Cardiac muscle cell (in vitro differentiated cells and primary cell): ENCODE measurements at places on chromosomes 4 and X.
A peak's percentile ranks its signal among the peaks of the same experiment; 100 is the strongest.

GRCh38 chr4:166169111-166169510 is 296.1 kb downstream of the TLL1 start:
- peak; percentile 45 for DNase-seq

DNA sequence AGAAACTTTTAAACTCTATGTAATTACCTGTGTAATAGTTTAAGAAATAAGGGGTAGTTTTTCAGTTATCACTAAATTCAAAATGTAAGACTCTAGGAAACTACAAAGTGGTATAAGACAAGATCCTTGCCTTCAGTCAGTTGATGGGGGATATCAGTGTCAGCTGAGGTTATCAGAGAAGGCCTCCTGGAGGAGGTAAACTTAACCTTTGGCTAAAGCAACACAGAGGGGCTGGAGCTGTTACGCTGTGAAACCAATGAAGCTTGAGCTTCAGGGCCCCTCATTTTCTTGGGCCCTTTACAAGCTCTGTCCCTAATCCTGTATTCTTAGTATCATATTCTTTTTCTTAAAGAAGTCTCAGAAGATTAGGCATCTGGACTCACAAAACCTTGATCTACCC is 35.9 kb downstream of the FAM13A start:
- no peak for DNase-seq

DNA sequence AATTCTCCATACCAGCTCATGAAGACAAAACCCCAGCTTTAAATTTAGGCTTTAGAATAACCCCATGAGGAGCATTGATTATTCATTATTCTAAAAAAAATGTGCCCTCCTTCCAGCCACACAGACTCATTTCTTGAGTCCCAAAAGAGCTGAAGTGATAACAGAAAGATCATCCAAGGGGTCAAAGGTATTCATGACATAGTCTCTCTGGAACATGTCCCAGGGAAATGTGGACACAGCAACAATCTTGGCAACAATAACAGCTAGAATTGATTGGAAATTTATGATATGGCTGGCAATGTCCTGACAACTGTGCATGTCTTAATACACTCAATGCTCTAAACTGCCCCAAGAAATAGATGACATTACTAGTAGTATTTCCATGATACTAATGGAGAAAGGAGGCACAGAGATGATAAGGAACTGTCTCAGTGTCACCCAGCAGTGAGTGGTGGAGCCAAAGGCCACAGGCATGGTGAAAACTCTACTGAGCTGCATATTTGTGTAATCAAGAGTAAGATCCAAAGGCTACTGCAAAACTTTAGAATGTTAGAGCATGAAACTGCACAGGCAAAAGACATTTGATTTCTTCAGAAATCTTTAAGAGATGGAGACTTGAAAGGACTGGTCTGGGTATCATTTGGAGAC is 37.3 kb upstream of the XAGE1B start:
- DNase-seq = no peak

DNA sequence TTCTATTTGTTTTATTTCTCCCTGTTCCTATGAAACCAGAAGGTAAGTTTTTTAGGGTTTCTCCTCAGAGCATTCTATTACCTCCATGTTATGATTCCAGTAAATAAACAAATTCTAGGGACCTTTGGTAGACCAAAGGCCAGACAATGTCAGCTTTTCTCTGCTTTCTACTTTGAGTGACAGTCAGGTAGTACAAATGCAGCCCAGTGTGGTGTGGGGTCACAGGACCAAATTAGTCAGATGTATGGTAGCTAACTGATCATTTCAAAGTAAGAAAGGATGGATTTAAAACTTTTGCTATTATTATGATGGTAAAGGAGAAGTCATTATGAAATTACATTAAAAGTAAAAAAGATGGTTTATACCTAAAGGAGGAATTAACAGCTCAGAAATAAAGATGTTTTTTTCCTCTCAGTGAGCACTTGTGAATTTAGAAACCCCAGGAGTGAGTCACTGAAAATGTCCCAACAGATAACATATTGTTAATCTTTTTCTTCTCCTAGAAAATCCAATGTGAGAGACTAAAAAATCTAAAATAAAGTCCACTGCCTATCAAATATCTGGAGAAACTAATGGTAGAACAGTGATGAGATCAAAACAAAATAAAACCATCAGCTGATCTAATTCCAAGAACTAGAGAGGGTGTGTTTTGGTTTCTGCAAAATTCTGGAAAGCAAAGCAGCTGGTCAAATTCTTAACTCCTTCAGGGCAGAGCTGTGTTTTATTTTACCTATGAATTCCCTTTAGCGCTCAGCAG is 16.6 kb upstream of the KLHL2 start:
- DNase-seq = no peak

- DNase-seq = no peak
Observed at GRCh38 chr4:150345207-150345744, 236.7 kb upstream of the MAB21L2 start.

- no peak for DNase-seq
Observed at GRCh38 chrX:107744868-107745267, 30.7 kb downstream of the TSC22D3 start.

DNA sequence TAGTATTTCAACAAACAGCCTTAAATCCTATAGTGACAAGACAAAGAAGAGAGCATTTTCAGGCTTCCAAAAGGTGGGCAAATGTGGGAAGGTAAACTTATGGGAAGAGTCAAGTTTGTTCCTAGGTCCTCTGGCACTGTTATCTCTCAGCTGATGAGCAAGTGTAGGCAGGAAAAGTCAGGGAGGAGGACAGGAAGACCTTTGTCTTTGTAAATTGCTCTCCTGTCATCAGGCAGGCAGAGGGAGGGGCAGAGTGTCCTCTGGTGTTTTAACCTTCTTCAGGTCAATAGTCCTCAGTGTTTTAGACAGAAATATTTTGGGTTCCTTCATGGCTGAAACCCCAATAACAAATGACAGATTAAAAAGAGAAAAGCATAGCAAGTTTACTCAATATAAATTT is 13.5 kb upstream of the GEMIN8 start:
- DNase-seq = no peak

DNA sequence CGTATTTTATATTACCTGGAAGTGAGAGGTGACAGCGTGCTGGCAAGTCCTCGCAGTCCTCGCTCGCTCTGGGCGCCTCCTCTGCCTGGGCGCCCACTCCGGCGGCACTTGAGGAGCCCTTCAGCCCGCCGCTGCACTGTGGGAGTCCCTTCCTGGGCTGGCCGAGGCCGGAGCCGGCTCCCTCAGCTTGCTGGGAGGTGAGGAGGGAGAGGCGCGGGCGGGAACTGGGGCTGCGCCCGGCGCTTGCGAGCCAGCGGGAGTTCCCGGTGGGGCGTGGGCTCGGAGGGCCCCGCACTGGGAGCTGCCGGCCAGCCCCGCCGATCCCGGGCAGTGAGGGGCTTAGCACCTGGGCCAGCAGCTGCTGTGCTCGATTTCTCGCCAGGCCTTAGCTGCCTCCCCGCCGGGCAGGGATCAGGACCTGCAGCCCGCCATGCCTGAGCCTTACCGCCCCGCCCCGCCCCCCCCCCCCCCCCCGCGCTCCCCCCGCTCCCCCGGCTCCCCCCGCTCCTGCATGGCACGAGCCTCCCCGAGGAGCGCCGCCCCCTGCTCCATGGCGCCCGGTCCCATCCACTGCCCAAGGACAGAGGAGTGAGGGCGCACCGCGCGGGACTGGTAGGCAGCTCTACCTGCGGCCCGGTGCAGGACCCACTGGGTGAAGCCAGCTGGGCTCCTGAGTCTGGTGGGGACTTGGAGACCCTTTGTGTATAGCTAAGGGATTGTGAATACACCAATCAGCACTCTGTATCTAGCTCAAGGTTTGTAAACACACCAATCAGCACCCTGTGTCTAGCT is 298.9 kb upstream of the MAGEB16 start:
- no peak for DNase-seq

- DNase-seq = peak; percentile 67
Observed at GRCh38 chr4:156322592-156322991, 368.9 kb upstream of the CTSO start.

- no peak for DNase-seq
Observed at GRCh38 chr4:83179205-83179604, 64.7 kb upstream of the PLAC8 start.

- no peak for DNase-seq
Observed at GRCh38 chr4:73862322-73862721, 6.9 kb upstream of the CXCL1 start.

GRCh38 chr4:111228396-111228795 is 605.5 kb upstream of the PITX2 start:
- no peak for DNase-seq

DNA sequence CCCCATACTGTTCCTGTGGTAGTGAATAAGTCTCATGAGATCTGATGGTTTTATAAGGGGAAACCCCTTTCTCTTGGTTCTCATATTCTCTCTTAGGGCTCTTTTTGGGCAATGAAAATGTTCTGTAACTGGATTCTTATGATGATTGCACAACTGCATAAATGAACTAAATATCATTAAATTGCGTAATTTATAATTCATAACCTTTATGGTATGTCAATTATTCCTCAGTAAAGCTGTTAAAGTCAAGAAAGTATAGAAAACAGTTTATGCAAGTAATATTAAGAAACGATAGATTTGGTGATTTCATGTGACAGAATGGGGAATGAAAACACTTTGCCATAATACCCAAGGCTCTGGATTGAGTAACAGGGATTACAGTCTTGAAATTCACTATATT is 33.5 kb upstream of the SPANXD start:
- DNase-seq = no peak

GRCh38 chrX:46321676-46322075 is 223.5 kb downstream of the ZNF674 start:
- no peak for DNase-seq

DNA sequence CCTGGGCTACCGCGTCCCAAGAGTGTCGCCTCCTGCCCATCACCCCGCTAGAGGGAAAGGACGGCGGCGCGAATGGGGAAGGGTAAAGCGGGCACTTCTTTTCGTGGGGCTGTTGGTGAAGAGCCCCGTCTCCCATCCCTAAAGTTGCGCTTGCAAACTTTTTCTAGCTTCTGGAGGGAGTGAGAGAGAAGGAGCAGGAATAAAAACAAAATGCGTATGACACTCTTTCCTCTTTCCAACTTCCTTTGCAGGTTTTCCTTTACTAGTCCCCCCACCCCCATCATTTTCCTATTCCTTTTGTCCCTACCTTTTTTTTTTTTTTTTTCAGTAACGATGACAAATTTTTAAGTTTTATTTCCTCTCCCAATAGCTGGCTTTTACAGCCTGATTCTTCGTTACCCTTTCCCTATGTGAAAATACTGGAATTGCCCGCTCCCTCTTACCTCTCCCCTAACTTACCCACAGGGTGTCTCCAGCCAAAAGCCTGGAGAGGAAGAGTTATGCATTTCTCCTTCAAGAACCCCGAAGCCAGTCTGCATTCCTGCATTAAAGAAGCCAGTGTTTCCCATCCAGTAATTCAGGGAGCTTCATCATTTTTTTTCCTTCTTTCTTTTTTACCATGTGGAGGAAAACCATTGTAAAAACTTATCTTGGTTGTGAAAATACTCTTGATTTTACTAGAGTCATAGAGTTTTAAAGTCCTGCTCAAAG is 613 bp upstream of the ARSJ start:
- peak; percentile 54 for DNase-seq

GRCh38 chr4:146477054-146477453 is 44.7 kb downstream of the SLC10A7 start:
- peak; percentile 52 for DNase-seq

- no peak for DNase-seq
Observed at GRCh38 chr4:53956454-53956853, 108.0 kb downstream of the CHIC2 start.

DNA sequence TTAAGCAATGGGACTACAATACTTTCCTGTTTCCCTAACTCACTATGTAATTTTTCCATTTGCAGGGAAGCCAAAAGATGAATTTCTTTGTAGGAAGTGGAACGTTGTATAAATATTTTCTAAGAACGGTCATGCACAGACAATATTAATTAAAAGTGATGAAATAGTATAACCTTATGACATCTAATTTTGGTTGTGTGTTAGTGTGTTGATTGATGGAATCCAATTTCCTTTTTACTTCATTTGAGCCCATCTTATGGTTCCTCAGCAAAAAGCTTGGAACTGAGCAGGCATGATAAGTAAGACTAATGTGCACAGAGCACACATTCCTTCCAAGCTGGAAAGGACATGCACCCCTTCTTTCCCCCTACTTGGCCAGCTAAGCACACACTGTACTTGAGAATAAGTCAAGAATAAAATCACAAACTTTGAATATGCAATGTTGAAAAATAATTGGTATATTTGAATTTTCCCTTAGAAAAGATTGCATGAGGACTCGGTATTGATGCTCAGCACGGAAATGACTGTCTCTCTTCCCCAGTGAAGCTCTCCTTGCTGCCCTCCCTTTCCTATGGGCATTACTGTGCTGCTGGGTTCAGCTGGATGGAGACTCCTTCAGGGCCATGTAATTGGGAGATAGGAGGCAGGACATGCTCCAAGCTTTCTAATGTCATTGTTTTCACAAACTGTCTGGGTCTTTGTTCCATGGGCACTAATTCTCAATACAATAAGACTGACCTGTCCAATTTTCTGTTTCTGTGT is 19.2 kb upstream of the PDLIM3 start:
- DNase-seq = no peak

DNA sequence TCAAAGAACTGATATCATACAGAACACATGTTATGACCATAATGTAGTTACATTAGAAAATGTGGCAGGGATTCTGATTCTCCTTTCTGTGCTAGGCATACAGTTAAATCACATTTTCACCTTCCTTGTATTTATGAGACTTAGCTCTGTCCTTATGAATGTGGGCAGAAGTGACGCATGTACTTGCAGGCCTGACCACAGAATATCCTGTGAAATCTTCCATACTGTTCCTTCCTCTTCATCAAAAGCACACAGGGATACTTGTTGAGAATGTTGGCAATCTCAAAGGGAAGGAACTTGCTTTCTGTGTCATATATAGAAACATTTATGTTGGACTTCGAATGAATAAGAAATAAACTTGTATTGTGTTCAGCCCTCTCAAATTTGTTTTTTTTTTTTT is 17.2 kb upstream of the MYOZ2 start:
- DNase-seq = no peak

GRCh38 chrX:78104447-78105176 is 564 bp downstream of the PGK1 start:
- DNase-seq = peak; percentile 17

DNA sequence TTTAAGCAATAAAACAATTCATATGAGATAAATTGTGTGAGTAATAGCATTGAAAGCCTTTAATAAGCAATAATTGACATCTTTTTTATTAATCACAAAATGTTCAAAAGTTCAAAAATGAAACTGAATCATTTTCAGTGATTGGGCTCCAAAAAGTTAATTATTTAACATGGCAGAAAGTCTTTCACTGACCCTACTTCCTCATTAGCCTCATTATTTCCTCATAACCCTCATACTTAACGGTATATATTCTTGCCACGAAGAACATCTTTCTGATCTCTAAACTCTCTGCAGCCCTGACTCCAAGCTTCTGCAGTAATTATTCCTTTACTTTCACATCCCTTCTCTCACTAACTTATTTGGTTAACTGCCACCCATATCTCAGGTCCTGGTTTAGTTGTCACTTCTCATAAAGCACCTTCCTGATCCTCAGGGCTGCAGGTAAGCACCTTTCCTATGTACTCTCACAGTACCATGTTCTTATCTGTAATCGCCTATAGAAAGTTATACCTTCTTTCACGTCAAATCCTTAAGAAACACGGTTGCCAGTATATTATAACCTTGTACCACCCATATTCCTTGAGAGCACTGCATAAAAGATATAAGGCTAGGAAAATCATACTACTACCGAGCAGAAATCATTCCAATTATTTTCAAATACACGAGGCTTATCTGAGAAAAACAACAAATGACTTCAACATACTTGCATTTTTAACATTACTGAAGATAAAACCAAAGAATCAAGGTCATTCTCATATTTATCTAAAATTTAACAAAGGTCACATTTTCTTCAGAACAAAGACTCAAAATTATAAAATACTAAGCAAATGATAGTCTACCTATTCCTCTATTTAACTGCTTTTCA is 72.2 kb downstream of the PPP3CA start:
- DNase-seq = peak; percentile 45

GRCh38 chr4:98203332-98204235 is 57.6 kb upstream of the RAP1GDS1 start:
- peak; percentile 8 for DNase-seq
